Frontal cortex (tissue), 4 donors: ENCODE measurements at places on chromosomes 5 and 9. TPM values are rescaled to one million over a fixed set of nuclear protein-coding genes. Genes with fewer than 3 reads are reported as not detected.

- no peak for DNase-seq
Measured at GRCh38 chr5:159768243-159768642, 148.0 kb upstream of the ADRA1B start.

DNA sequence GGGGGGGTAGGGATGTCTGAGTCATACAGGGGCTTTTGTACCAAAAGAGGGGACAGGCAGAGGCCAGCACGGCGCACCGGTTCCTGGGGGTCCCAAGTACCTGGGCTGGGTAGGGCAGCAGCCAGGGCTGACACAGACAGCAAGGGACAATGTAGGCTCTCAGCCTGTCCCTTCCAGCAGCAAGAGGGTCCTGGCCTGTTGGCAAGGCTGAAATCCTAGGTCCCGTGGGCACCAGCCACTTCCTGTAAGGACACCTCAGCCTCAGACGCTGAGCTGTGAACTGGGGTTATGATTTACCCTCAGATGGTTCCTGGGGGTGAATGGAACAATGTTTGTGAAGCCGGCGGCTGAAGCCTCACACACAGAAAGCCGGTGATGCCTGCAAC lies 41.3 kb downstream of the NACC2 start:
- no peak for DNase-seq

Gene FSTL4
- 0.82 TPM for total RNA-seq

Gene MTAP
- total RNA-seq, result 16.3 TPM

GRCh38 chr5:41747301-41747700 lies 122.9 kb downstream of the OXCT1 start:
- no peak for DNase-seq

Gene PDE6A
- not detected for total RNA-seq

Gene ELOVL7
- total RNA-seq, result 4.1 TPM

GRCh38 chr5:7717691-7718090 lies 133.2 kb downstream of the CFAP90 start:
- no peak for DNase-seq

DNA sequence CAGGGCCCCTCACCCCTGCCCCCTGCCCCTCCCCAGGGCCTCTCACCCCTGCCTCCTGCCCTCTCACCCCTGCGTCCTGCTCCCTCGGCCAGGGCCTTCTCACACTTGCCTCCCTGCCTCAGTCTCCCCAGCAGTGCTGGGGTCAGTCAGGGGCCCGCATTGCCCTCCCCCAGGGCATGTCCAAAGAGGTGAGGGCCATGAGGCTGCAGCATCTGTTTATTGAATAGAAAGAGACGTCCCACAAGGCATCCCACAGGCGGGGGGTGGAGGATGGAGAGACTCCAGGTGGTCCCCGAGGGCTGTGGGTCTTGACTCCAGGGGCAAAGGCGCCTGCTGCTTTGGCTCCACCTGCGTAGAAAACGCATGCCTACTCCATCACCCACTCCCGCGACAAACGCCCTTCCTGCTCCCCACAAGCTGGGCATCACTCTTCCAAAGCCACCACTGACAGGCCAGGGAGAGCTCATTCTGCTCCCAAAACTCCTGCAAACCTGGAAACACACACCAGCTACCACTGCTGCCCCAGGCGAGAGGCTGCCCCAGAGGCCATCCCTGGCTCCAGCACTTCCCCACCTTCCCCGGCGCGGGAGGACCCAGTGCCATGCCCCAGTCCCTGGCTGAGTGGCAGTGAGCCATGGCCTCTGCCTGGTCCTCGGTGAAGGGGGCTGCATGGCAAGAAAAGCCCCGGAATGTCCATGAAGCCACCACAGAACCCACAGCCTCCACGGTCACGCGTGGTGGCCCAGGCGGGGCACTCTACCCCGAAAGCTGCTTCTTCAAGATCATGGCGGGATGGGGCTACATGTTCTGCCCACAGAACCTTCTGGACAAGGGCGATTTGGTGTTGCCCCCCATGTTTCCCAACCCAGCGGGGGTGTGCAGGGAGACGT lies 1.6 kb upstream of the LCN8 start:
- DNase-seq, result no peak

Gene CHD1
- total RNA-seq, result 63.2 TPM

DNA sequence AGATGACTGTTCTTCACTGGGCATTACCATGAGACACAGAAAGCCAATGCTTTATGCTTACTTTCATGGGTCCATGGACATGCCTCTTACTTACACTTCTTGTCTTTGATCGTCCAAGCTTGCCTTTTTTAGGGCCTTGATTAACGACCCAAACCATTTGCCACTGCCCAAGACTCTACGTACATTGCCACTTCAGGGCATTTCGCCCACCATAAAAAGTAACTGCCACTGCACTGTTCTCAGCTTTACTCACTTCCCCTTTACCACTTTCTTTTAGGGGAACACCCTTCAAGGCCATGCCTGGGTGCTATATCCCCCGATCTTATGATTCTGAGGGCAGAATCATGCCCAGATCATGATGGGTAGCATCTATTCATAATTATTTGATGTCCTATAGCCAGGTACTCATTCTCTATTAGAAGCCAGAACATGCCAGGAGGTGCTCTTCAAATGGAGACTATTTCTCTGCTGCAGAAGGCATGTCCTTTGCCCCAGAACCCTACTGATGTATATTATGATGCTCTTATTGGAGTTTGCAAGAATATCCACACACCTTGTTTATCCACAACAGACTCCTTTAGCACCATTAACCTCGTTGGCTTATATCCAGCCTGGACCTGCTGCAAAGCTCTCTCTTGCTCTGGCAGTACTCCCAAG lies 64.1 kb upstream of the RAD23B start:
- no peak for DNase-seq

- DNase-seq, result no peak
Measured at GRCh38 chr5:129909225-129909624, 5.0 kb downstream of the CHSY3 start.

DNA sequence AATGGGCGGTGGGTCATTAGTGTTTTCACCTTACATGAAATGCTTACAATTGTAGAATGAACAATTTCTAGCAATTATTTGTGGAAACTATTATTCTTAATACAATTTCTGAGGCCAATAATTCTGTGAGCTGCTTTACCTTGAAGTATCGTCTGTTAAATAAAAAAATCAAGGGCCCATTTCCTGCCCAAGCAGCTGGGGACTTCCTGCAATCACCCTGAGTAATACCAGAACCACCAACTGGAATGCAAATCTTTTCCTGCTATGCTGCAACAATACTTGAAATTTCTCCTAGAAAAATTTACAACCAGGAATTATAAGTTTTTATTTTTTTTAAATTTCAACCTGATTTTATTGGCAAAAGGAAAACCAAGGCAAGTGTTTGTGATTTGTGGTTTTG lies 52.6 kb downstream of the ADAMTS16 start:
- no peak for DNase-seq

Gene PKD2L2
- not detected for total RNA-seq

DNA sequence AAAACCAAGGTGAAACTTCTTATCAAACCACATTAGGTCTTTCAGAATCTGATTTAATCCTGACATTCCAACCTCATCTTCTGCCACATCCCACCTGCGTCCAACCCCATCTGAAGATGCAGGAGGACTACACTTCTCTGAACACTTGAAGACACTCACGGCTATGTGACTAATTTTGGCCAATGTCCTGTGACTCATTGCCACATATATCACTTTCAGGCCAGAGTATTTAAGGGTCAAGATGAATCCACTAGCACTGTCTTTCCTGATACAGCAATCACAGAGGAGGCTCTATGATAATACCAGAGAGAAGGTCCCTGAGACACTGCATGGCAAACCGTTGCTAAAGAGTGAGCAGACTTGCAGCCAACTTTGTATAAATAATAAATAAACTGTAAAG lies 323.4 kb downstream of the NR2F1-AS1 start:
- DNase-seq, result no peak

GRCh38 chr5:131084436-131084835 lies 80.6 kb downstream of the HINT1 start:
- DNase-seq, result no peak

DNA sequence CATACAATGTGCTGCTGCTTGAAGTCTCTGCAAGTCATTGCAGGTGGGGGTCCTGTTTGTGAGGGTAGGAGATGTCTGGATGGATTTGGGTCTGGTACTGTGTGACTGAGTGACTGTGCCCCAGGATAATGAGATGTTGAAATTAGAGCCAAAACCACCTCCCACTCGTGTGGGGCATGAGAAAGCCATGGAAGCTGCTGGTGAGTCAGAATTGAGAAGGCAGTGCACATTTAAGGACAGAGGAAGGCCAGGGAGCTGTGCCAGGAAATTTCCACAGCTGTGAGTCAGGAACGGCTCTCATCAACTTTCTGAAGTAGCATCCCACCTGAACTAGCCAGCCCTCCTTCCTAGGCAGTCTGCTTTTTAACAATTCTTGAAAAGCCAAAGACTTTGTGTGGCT lies 229.8 kb downstream of the DRD1 start:
- DNase-seq, result peak; percentile 46

DNA sequence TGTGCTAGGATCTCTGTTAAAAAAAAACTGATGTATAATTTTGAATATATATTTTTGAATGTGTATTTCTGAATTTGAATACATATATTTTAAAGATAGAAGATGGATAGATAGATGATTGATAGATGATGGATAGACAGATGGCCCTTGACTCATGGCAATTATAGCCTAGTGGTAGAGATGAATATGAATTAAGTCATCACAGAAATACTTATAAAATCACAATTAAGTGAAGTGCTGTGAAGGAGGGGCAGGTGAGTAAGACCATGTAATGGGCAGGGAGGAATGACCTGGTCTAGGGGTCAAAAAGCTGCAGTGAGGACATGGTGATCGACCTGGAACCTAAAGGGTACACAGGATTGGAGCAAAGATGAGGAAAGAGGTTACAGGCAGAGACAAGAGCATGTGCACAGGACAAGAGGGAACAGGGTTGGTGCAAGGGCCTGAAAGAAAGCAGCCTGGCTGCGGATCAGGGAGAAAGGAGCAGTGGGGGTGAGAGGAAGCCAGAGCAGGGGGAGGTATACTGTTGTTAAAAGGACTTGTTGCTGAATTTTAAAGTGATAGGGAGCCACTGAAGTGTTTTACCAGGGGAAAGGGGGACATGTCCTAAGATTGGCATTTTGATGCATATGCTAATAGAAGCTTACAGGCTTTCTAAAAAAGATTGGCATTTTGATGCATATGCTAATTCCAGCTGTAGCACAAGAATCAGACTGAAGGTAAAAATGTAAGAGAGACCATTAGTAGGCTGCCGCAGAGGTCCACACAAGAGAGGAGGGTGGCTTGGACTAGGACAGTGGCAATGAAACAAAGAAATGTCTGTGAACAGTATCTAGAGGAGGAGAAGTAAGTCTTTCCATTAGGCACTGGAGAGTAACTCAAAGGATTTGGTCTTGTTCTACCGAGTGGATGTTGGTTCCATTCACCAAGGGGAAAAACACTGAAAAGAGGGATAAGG lies 527.8 kb downstream of the AGTPBP1 start:
- DNase-seq, result no peak

- no peak for DNase-seq
Measured at GRCh38 chr9:112278152-112278551, 55.3 kb downstream of the PTBP3 start.

Gene P4HA2
- total RNA-seq, result 13.9 TPM

Gene LMX1B
- under 0.01 TPM for total RNA-seq

- DNase-seq, result peak; percentile 1
Measured at GRCh38 chr5:108345541-108346171, 36.2 kb downstream of the FBXL17 start.

GRCh38 chr5:96968074-96968473 lies 32.2 kb downstream of the LNPEP start:
- no peak for DNase-seq
